ENCODE measurements at places on chromosomes 7 and 10.
A peak's percentile ranks its signal among the peaks of the same experiment; 100 is the strongest.

DNA sequence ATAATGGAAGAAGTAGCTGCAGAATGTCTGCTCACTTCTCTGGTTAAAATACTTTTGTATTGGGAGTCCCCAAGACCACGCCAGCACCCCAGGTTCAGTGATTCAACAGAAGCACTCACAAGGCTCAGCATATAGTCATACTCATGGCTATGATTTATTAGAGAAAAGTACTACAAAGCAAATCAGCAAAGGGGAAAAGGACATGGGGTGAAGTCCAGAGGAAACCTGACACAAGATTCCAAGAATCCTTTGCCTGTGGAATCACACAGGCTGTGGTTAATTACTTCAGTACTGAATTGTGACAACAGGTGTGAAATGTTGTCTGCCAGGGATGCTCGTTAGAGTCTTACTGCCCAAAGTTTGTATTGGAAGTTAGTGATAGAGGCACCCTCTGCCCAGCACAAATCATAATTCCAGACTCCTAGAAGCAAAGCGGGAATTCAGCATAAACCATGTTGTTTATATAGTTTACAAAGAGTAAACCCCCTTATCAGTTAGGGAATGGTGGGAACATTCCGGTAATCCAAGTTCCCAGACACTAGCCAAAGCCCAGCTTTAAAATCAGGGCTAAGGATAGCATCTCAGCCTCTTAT is 79.4 kb downstream of the HYCC1 start:
- no peak for DNase-seq

- DNase-seq: no peak
Measured at GRCh38 chr10:42987121-42987541, 89.7 kb upstream of the RET start.

DNA sequence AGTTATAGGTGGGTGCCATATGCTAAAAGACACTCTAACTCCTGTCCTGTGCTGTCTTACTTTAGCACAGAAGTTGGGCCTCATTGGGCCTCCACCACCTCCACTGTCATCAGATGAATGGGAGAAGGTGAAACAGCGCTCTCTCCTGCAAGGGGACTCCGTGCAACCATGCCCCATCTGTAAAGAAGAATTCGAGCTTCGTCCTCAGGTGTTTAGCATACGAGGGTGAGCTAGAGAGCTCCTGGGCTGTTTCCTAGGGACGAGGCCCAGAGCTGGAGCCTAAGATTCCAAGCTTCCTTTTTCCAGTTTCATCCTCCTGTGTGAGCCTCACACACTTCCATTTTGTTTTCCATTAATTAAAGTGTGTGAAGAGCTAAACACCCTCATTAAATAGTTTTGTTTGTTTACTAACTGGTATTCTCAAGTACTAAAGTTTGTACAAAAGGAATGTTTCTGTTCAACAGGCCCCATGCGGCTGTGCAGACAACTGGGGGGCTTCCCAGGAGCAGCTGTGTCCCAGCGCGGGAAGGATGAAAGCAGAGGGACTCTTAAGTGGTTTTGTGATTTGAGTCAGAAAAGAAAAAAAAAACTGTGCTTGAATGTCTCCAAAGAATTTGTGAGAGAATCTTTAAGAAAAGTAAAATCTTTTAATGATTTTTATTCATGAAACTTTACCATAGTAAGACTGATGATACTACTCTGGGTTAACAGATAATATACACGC is 14.1 kb downstream of the RNF32 start:
- no peak for DNase-seq

- DNase-seq: no peak
Measured at GRCh38 chr7:84238596-84238995, 44.0 kb upstream of the SEMA3A start.

DNA sequence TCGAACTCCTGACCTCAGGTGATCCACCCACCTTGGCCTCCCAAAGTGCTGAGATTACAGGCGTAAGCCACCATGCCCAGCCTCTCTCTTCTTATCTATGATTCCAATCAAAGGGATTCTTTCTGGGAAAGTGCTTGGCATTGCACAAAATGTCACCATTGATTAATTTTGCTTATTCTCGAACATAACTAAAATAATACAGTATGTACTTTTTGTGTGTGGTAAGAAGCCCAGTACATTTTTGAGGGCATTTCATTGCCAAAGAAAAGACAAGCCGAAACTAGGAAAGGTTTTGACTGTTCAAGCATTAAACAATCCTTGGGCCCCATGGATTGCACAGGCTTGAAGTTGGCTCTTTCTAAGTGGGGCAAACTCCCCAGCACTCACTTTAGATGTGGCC is 18.3 kb upstream of the CACUL1 start:
- DNase-seq: no peak

DNA sequence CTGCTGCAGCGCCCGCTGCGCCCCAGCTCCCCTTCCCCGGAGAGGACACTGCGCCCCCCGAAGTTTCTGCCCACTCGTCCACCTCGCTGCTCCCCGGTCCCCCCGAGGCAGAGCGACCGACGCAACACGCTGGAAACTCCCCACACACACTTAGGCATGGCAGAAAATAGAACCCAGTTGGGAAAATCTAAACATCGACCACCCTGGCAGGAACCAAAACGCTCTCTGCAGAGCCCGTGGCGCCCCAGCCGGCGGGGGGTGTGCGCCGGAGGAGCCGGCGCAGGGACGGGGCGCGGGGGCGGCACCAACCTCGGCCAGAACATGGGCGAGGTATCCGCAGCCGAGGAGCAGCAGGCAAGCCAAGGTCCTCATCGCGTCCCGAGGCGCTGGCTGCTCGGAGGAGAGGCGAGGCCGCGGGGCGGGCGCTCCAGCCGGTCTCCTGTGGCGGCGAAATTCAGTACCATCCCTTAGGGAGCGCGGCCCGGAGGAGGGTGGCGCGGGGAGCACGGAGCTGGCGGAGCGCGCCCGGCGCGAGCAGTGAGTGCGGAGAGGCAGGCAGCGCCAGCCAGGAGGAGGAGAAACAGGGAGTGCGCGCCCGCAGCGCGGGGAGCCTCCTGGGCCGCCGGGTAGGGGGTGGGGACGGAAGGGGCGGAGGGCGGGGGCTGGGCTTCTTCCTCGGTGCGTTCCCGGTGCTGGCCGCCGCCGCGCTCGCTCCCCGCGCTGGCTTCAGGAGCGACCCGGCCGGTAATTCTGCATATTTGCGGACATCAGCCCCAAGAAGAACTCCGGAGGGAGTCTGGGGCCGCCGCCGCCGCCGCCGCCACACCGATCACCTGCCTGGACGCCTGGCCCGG is 789 bp downstream of the PDGFA start:
- peak; percentile 46 for DNase-seq

DNA sequence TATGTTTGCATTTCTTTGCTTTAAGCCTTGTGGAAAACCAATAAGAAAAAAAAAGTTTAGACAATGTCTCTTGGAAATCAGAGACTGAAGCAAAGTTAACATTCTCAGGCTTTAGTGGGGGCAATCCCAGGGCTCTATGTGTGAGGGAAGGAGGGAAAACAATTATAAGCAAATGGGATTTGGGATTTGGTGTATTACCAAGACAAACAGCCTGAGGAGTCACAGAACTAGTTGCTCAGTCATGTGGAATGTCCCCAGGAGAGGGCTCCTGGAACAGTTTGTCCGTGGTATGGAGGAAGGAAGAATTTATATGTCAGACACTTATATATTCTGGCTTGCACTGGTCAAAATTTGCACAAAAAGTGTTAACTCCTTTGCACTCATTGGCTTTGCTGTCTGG is 562.9 kb upstream of the TPK1 start:
- DNase-seq: no peak

DNA sequence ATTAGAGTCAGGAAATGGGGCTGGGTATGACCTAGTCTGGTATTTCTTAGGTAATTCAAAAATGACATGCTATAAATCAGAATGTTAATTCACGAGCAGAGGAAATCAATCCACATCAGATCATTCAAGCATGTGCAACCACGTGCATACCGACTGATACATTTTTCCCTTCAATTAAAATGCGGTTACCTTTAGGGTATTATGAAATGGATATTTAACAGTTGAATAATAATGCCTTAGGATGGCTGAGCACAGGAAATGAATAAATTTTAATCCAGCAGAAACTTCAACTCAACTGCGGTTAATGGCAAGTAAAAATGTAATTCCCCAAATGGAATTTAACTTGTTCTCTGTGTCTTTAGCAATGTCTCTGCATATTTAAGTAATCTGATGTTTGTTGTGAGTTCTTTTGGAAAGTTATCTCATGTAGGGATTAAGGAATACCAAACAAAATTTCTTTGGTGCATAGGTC is 9.2 kb downstream of the CPA2 start:
- no peak for DNase-seq

DNA sequence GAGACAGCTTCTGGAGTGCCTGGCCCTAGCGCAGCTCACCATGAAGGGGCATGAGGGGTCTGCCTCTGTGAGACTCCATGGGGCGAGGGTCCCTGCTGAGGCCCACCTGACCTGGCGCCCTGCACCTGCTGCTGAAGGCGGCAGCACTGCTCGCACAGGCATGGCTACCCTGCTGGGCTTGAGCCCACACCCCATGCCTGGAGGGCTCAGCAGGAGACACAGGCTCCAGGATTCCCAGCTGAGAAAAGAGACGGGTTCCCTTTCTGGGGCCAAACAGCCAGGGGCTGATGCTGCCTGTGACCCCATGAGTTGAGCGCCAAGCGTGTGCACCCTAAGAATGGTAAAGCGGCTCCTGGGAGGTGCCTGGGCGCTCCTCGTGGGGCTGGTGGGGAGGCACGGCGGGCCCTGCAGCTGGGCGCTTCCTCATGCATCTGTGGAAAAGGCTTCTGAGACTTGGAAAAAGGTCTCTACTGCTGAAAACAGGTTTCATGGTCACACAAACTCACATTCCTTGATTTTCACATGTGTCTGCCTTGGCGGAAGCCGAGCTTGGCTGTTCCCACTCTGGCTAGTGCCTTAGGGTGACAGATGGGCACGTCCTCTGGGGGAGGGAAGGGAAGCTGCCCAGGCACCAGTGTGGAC is 233.4 kb downstream of the ZMYND11 start:
- DNase-seq: no peak

DNA sequence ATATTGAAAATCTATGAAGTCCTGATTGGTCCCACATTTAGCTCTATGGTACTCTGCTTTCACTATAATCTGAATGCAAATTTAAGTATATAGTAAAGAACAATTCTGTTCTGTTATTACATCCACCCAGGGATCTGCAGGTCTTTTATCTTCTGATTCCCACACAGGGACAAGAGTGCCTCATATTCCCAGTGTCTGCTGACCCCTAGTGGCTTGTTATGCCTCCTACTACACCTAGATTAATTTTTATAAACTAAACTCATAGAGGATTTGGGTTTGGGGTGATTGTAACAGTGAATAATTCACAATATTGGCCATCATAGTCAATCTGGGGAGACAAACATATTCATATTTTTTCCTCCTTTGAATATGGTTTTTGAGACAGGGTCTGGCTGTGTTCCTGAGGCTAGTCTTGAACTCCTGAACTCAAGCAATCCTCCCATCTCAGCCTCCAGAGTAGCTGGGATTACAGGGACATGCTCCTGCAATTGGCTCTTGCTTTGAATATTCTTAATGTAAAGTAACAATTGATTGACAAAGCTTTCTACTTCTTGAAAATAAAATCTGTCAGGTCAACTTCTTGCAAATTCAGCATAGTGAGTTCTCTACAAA is 282.1 kb downstream of the KCND2 start:
- peak; percentile 35 for DNase-seq

GRCh38 chr10:125123476-125124114 is 36.8 kb downstream of the CTBP2 start:
- no peak for DNase-seq

- DNase-seq: no peak
Measured at GRCh38 chr7:108561047-108561619, 8.4 kb downstream of the THAP5 start.

DNA sequence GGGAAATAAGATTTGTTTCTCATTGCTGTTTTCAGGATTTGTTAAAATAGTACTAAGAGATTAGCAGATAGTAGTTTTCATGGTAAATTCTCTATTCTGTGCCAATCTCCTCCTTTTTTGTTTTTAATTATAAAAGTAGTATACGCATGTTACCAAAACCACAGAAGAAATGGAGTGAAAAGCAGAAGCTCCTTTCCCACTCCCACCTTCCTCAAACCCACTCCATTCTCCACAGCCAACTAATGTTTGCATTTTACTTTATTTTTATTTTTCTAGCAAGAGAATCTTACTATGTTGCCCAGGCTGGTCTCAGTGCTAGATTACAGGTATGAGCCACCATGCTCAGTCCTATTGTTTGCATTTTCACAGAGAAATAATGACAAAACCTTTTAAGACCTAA is 4.5 kb upstream of the LRMDA start:
- DNase-seq: no peak

- no peak for DNase-seq
Measured at GRCh38 chr7:36985866-36986400, 261.6 kb upstream of the AOAH start.

DNA sequence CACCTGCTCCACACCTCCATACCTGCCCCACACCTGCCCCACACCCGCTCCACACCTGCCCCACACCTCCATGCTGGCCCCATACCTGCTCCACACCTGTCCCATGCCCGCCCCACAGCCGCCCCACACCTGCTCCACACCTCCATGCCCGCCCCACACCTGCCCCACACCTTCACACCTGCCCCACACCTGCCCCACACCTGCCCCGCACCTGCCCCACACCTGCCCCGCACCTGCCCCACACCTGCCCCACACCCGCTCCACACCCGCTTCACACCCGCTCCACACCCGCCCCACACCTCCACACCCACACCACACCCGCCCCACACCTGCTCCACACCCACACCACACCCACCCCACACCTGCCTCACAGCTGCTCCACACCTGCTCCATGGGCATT is 53.0 kb downstream of the PARP12 start:
- no peak for DNase-seq

DNA sequence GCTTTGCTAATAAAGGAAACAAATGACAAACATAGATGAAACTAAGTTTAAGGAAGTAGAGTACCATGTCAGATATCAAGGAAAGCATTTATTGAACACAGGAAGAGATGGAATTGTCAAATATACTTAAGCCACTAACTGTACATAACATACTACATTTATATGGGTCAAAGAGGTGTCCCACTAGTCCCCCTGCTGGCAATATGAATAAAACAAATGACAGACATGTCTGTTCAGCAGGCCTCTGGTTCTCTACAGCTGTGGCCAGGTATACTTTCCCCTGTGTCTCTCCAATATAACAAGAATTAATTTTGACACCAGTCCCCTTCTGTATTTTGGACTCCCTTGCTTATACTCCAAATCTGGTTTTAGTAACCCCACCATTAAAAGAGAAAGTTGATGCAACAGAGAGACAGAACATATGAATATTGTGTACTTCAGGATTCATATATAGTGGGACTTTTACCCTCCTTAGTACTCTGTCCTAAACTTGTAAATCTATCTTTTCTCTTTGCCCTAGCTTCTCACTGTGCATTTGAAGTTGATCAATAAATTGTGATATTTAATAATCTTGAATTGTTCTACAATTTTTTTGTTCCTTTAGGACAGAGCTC is 42.9 kb downstream of the CD36 start:
- DNase-seq: no peak

- DNase-seq: no peak
Measured at GRCh38 chr7:43784030-43784584, 25.6 kb downstream of the BLVRA start.

- DNase-seq: no peak
Measured at GRCh38 chr7:128221929-128222403, 19.1 kb upstream of the LEP start.

GRCh38 chr7:31497516-31497915 is 16.4 kb upstream of the ITPRID1 start:
- DNase-seq: no peak

GRCh38 chr10:65581426-65582026 is 1344.3 kb upstream of the LRRTM3 start:
- no peak for DNase-seq

- DNase-seq: no peak
Measured at GRCh38 chr7:1103009-1103788, 15.3 kb downstream of the GPER1 start.

All from neural crest cell (in vitro differentiated cells).